ENCODE measurements at places on chromosomes 1 and 21.
A peak's percentile ranks its signal among the peaks of the same experiment; 100 is the strongest.

DNA sequence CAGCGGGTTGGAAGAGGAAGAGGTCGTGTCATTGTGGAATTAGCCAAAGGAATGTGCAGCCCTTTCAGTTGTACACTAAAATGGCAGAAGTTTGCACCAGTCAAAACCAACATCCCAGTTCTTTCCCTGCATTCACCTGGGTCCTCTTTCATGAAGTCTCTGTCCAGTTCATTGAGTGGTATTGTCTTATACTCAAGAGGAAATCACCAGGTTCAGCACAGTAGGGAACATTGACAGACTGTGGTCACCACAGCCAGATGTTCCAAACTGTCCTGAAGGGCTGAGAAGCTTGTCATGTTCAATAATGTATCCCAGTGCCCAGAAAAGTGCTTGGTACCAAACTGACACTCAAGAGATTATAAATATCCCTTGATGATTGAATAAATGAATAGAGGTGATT, 131.6 kb downstream of the GLUL start:
- DNase-seq = no peak

- no peak for DNase-seq
Measured at GRCh38 chr1:213125643-213126042, 74.6 kb downstream of the RPS6KC1 start.

DNA sequence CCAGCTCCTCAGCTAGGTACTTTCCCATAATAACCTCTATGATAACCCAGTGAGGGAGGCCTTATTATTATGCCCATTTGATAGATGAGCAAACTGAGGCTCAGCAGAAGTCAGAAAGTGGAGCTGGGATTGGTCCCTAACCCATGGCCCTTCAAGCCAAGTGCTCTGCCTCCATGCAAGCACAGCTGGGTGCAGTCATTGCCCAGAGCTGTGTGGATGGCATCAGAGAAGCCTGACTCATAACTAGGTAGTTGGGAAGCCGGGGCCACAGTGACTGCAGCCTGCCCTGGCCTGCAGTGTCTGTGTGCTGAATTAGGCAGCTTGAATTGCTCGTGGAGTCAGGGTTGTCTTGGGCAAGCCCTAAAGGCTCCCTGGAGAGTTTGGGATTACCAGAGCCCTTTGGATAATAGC, 89.9 kb upstream of the SLC2A1 start:
- DNase-seq = no peak

- no peak for DNase-seq
Measured at GRCh38 chr1:243970077-243970476, 81.0 kb upstream of the ZBTB18 start.

GRCh38 chr1:203127666-203128430, at the start of gene ADORA1:
TSS of gene ADORA1 (plus strand) at chr1:203127726. CDS start at chr1:203128842, 1,116 bp downstream.
- DNase-seq = no peak

DNA sequence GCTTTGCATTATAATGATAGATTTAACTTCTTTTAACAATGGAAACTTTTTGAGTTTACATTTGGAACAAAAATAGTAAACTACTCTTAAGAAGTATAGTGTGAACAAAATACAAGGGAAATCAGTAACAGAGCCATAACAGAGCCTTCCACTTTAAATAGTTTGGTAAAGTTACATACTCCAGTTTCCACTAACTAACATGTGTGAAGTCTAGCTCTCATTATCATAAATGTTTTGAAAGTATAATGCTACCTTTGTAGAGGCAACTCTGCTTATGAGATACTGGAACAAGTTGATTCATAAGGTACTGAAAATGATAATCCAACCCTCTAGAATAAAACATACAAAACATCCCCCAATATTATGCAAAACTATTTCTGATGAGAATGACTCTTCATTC, 1155.1 kb upstream of the ADGRL2 start:
- DNase-seq = no peak

GRCh38 chr1:184222652-184223052, 164.2 kb upstream of the C1orf21 start:
- peak; percentile 62 for DNase-seq

- no peak for DNase-seq
Measured at GRCh38 chr1:20792196-20792595, 5.1 kb upstream of the HP1BP3 start.

GRCh38 chr1:169390303-169390702, 22.3 kb downstream of the BLZF1 start:
- no peak for DNase-seq

DNA sequence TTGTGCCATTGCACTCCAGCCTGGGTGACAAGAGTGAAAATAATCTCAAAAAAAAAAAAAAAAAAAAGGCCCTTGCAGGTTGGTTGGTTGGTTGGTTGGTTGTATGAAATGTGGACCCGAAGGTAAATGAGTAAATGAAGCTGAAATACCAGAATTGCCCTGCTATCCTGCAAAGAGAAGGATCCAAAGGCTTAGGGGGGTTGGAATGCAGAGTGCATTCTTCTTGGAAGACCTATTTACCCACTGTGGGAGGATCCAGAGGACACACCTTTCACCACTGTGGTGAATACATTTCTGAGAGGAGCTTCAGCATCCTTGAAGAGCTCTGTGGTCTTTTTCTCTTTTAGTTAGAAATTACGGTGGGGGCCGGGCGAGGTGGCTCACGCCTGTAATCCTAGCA, 28.7 kb upstream of the EIF4G3 start:
- no peak for DNase-seq

DNA sequence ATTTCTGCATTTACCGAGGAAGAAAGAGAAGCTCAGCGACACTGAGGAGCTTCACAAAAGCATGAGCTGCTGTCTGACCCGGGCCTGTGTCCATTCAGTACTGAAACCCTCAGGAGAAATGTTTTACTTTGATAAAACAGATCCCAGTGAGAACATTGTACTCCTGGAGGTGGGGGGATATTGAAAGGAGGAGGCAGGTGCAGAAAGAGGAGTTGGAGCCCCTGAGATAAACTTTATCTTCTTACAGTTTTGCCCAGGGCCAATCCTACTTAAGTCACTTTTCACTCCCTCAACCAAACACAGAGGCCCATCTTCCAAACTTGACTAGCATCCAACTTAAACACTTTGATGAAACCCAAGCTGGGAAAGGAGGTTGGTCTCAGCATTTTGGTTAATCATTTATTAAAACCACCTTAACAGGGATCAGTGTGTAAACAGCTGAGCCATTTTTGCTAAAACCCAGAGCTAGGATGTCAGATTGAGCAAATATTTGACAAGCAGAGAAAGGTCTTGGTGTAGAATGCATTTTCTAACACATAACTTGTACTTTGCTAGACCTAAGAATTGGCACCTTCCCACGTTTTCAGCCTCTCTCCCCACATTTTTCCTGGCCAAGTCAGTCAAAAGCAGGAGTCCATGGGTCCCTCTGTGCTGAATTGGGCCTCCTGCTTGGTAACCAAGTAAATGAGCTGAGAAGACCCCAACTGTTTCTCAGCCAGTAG, 32.5 kb upstream of the SARS1 start:
- no peak for DNase-seq

GRCh38 chr1:20850021-20850420, 62.9 kb upstream of the HP1BP3 start:
- no peak for DNase-seq

- DNase-seq = peak; percentile 53
Measured at GRCh38 chr1:27934818-27935549, at the start of gene SMPDL3B. TSS of gene SMPDL3B (plus strand) at chr1:27935000. CDS start at chr1:27935184, 184 bp downstream.

- peak; percentile 49 for DNase-seq
Measured at GRCh38 chr1:212721388-212722247, 22.0 kb upstream of the BATF3 start.

GRCh38 chr1:228400237-228400651, 6.4 kb downstream of the TRIM11 start:
- no peak for DNase-seq

DNA sequence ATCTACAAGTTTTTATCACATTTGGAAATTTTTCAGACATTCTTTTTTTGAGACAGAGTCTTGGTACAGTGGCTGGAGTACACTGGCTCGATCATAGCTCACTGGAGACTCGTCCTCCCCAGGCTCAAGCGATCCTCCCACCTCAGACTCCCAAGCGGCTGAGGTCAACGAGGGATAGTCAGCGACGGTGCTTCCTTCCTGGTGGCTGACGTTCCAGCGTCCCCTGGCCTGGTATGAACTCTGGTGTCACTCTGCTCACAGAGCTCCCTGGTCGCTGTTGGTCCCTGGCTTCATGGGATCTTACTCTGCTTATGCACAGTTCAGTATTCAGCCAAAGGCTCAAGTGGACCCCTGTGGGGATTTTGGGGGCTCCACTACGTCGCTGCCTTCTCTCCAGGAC, 3.5 kb upstream of the ARHGEF16 start:
- DNase-seq = no peak

- no peak for DNase-seq
Measured at GRCh38 chr21:38989745-38990423, 184.2 kb downstream of the ETS2 start.

GRCh38 chr1:204493145-204493983, 1.2 kb downstream of the PIK3C2B start:
- DNase-seq = no peak

DNA sequence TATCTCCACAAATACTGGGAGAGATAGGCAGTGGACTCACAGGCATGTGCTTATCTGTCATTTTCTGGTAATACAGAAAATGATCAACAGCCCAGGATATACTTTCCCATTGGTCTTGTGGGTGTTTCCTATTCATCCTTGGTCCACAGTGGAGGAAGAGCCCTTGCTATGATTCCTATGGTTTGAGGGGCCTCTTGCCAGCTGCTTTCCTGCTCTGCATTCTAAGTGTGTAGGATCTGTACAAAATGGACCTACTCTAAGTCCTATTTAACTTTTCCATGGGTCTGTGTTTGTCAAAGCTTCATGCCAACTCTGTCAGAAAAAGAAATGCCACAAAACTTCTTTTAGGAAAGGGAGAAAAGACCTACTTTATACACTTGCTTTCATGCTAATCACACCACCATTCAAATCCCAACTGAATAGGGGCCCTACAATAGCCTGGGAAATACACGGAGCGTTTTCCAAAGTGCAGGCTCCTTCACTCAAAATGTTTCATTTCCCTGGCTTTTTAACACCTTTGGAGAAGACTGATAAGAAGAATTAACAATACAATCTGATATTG, 16.4 kb downstream of the PLPP3 start:
- DNase-seq = no peak

DNA sequence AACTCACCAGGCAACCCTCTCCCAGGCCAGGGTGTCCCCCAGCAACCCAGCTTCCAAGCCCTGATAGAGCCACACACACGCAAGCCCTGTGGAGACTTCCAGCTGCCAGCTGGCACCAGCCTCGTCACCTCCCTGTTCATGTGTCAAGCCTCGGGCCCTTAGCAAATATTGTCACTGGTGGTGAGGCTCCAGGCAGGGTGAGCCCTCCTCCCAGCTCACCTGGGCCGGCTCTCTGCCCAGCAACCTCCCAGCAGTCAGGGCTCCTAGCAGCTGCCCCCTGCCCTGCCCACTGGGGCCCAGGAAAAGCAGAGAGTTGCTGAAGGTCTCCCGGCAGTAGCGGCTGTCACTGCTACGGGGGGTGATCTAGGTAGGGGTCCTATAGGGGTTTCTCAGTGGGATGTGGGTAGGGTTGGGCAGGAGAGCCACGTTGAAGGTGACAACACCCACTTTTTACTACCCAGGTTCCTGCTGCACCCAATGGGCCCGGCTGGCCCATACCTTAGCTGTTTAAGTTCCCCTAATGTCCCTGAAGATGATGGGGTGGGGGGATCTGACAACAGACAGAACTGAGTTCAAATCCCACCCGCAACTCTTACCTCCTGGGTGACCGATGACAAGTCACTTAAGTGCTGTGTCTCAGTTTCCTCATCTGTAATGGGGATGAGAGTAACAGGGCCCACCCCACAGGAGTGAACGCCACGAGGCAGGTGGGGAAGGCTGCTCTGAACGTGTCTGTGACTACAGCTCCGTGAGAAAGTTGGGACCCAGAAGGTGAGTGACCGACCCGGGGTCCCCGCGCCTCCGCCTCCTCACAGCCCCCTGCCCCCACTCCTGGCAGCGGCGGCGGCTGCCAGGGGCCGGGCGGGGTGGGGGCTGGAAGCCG, 678 bp downstream of the TTC39A start:
- DNase-seq = no peak

DNA sequence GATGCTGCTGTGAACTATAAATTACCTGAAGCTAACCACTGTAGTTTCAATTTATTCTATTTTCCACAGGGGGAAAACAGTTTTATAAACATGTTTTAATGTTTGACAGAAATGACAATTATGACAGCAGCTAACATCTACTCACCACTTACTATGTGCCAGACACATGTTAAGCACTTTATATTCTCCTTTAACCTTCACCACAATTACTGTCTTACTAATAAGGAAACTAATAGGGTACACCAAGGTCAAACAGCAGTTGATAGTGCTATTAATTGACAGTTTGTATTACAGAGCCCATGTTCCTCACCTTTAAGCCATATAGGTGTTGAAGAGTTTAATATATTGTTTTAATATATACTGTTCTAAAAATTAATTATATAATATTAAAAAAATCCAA, 146.4 kb downstream of the EVI5 start:
- no peak for DNase-seq

DNA sequence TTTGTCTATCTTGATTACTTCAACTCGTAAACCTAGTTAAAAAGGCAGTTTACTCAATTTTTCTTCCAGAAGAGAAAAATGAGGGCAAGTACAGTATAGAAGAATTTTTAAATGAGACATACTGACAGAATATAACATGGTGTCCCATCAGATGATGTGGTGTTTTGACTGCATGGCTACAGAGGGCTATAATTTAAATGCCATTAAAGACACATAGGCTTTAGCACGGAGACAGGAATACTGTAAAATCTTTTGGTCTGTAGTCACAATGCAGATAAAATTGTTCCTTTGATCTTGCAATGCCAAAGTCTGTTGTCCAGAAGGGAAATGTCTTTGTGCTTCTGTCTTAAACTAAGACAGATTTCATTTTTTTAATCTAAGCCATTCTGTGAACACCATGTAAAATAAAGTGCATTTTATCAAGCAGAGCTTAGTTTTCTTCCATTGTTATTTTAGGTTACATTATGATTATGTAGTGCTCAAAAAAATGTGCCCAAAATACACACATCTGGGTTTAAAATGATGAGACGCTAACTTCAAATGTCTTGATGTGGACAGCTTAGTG, 249.6 kb downstream of the PTPRC start:
- DNase-seq = no peak

GRCh38 chr21:42086969-42087368, 15.9 kb downstream of the UMODL1 start:
- DNase-seq = no peak

Data from KBM-7 (cell line).